ENCODE measurements at places on chromosomes 2 and 18. TPM values are rescaled to one million over a fixed set of nuclear protein-coding genes. Genes with fewer than 3 reads are reported as not detected.

Gene DNAJC5G
- not detected for total RNA-seq

Gene IL1A
- 0.26 TPM for total RNA-seq

Gene CD302
- total RNA-seq: 5.2 TPM

Gene NEU2
- not detected for total RNA-seq

Gene INPP5D
- total RNA-seq: 79.2 TPM

Gene DSG1
- not detected for total RNA-seq

Gene PSMA8
- total RNA-seq: not detected

Gene ST6GAL2
- total RNA-seq: 10.9 TPM

Gene STPG4
- total RNA-seq: not detected

Gene C2orf80
- total RNA-seq: not detected

Gene GTF2A1L
- total RNA-seq: not detected

Gene EPB41L3
- 16.8 TPM for total RNA-seq

Gene ATOH8
- 1.8 TPM for total RNA-seq

Gene CCDC141
- 0.67 TPM for total RNA-seq

Gene CD226
- total RNA-seq: 0.80 TPM

Gene TOGARAM2
- 0.23 TPM for total RNA-seq

Gene FBLN7
- 0.36 TPM for total RNA-seq

Gene ABHD1
- total RNA-seq: 0.31 TPM

Gene GFPT1
- 52.8 TPM for total RNA-seq

Gene REG1B
- total RNA-seq: not detected

Gene ARHGAP28
- total RNA-seq: 350 TPM

Gene GCG
- not detected for total RNA-seq

Gene RAB6C
- total RNA-seq: 1.4 TPM

Gene ASB18
- total RNA-seq: not detected
